NCI-H460 (cell line): ENCODE measurements at places on chromosomes 12 and 14. TPM values are rescaled to one million over a fixed set of nuclear protein-coding genes. Genes with fewer than 3 reads are reported as not detected.
A peak's percentile ranks its signal among the peaks of the same experiment; 100 is the strongest.

GRCh38 chr14:105937253-105938054 lies 411.1 kb downstream of the TMEM121 start:
- no peak for DNase-seq

DNA sequence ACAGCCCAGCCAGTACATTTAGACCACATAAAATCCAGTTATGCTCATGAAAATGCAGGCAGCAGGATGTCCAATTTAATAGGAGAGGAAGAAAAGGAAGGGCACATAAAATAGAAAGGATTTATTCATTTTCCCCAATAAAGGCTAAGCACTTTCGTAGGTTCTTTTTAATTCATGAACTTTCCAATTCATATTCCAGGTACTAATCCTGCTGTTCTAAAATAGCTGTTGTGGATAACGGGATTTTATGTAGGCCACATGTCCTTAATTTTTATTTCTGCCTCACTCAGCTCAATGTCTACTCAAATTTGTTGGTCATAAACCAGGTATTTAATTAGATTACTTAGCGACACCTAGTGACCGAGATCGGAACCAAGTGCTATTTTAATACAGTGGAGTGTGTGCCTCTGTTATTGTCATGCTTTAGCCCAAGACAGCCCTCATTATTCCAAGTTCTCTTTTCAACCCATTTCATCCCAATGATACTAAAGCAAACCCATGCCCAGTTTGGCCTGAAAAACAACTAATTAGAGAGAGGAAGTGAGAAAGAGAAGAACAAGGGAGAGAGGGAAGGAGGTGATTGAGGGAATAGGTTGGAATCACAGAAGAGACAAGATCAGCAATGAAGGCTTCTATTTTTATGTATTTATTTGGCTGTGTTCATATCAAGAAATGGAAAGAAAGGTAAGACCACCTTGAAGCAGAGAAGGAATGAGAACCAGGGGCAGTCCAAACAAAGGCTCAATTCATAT lies 45.9 kb upstream of the IFNG-AS1 start:
- peak; percentile 66 for DNase-seq

GRCh38 chr12:93634416-93634815 lies 42.8 kb upstream of the CRADD start:
- no peak for DNase-seq

GRCh38 chr12:76532520-76532919 lies 27.1 kb downstream of the OSBPL8 start:
- no peak for DNase-seq

GRCh38 chr14:104036212-104036611 lies 49.3 kb upstream of the ASPG start:
- DNase-seq: no peak

The TMEM117 gene
- total RNA-seq: 3.6 and 3.7 TPM in 2 replicates

- no peak for DNase-seq
Observed at GRCh38 chr14:70280931-70281330, 78.6 kb downstream of the COX16 start.

DNA sequence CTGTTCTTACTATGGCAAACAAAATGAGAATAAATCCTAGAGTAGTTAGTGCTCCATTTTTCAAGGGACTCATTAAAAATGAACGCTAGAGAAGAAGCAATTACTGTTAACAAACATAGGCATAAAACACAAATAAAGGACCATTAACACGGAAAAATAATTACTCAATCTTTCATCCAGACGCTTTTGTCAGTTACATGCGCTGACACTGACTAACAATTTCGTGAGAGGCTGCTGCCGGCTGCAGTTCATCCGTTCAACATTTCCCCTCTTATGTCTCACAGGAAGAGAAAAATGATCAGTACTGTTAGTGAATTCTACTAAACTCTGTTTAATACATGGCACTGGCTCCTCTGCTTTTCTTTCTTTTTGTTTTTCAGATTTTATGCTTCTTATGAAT lies 472.7 kb upstream of the FLRT2 start:
- no peak for DNase-seq

The PLEKHG7 gene
- total RNA-seq: not detected in 2 replicates

DNA sequence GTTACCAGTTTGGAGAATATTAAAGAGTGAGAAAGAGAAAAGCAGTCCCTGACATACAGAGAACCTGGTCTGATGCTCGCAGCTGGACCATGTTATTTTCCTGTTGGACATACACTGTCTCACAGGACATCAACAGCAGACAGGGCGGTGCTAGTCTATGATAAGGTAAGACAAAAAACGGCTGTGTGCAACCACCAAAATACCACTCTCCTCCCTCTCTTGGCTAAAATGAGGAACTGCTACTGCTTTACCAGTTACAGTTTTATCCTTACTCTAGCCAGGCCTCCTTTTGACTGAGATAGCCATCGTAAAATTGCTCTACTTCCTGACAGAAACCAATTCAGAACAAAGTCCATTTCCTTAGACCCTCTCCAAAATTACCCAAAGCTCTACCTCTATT lies 47.0 kb upstream of the ERGIC2 start:
- no peak for DNase-seq

DNA sequence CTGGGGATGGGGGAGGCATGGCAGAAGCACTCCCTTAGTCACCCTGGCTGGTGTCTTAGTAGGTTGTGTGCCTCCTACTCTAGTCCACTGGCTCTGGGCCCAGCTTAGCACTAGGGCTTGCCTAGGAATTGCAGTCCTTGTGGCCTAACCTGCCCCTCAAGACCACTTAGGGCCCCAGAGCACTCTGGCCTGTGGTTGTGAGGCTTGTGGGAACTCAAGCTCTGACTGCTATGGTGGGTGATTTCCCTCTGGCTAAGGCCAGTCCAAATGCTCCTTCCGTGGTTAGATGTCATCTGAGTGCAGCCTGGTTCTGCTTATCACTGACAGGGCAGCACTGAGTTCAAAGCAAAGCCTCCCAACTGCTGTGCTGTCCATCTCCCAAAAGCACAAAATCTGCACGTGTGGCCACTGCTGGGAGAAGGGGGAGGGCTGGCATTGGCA lies 20.2 kb downstream of the FGD4 start:
- DNase-seq: no peak

DNA sequence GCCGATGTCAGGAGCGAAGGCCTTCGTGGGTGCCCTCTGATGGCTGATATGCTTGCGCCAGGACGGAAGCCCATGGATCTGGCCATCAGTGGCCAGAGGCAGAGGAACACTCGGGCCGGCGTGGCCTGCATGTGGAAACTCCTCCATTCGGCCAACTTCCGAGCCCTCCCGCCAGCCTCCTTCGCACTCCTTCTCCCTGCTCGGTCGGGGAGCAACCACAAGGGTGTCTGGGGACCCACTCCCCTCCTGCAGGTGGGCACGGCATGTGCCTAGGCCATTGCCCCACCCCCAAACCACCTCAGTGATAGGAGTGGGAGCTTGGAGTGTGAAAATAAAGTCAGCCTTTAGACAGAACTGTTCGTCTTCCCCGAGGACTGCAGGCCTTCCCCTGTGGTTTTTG lies 231.3 kb downstream of the BCL11B start:
- no peak for DNase-seq

- DNase-seq: no peak
Observed at GRCh38 chr12:124386059-124386458, 91.2 kb downstream of the RFLNA start.

- no peak for DNase-seq
Observed at GRCh38 chr14:43369710-43370564, 1137.1 kb downstream of the FSCB start.

The GPR84 gene
- not detected in 2 replicates for total RNA-seq

GRCh38 chr12:120943482-120943881 lies 34.9 kb upstream of the HNF1A start:
- no peak for DNase-seq

DNA sequence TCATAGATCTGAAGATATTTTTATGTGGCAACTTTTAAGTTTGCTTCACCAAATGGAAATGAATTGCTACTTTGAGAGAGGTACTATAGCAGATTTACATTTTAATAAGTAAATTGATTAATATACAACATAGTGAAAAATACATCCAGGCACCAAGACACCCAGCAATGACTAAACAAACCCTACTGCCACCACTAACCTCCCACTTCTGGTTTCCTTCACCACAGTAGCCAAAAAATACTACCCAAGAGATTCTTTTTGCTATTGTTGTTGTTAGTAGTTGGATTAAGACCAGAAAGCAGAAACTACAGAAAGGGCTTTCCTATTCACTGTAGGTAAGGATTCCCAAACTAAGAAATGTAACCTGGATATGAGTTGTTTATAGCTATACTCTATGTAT lies 54.1 kb downstream of the COCH start:
- DNase-seq: no peak

DNA sequence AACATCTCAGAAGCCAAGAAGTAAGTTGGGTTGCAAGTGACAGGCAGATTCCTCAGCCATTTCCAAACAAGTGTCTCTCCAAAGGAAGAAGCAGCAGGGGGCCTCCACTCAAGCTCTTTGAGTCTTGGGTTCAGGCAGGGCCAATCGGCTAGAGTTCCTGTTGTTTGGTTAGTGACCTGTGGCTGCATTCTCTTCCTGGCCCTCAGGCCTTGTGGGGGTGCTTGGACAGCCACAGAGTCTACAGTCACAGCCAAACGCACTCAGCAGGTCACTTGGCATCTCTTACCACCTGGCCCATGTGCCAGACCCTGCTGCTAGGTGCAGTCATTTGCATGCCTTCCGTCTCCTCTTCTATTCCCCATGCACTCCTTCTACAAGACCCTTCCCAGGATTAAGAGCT lies 353.9 kb downstream of the GRIN2B start:
- no peak for DNase-seq

DNA sequence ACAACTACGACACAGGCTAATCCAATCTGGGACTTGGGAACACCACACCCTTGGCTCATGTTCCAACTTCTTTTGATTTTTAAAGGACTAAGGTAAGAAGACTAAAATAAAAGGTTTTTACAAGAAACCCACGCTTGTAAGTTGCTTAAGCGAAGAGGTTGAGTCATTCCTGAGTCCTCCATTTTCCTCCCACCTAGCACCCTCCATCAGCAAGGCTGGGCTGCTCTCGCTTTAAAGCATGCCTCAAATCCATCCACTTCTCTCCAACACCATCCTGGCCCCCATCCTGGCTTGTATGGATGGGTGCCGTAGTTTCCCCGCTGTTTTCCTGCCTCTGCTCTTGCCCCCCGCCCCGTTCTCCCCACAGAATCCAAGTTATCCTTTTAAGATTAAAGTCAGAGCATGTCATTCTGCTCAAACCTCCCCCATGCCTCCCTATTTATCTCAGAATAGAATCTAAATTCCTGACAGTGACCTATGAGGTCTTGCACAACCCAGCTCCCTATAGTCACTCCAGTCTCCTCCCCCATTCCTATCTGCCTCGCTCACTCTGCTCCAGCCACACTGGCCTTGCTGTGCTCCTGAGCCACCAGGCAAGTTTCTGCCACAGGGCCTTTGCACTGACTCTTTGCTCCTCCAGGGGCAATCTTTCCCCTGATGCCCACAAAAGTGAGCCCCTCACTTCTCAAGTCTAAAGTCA lies 34.5 kb downstream of the SCARB1 start:
- peak; percentile 75 for DNase-seq

GRCh38 chr14:68148276-68148675 lies 328.7 kb downstream of the RAD51B start:
- no peak for DNase-seq

DNA sequence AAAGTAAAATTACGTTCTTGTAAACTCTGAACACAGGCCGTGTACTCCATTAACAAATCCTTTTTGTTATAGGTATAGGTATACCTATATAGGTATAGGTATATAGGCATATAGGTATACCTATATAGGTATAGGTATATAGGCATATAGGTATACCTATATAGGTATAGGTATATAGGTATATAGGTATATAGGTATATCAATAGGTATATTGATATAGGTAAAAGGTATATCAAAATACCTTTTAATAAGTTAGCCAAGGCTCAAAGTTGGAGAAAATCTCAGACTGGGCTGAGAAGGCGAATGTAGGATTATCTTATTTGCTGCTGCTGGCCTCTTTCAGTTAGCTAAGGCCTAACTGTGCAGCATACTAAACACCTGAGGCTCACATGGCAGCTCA lies 3.4 kb downstream of the SCFD1 start:
- no peak for DNase-seq

DNA sequence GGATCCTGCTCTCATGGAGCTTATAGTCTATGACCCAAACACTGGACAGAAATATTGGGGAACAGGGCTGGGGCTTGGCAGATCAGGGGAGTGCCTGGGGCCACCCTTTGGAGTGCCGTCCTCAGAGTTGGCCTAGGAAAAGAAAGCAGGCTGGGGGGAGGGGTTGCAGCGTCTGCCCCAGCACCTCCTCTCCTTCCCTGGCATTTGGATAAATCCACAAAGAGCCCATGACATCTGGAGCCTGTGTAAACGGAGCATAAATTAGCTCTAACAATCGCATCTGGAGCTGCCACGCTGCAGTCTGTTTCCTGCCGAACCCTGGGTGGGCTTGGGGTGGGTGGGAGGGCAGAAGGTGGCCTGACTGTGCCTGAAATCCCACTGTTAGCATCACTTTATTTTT lies 63.8 kb downstream of the MVK start:
- no peak for DNase-seq

DNA sequence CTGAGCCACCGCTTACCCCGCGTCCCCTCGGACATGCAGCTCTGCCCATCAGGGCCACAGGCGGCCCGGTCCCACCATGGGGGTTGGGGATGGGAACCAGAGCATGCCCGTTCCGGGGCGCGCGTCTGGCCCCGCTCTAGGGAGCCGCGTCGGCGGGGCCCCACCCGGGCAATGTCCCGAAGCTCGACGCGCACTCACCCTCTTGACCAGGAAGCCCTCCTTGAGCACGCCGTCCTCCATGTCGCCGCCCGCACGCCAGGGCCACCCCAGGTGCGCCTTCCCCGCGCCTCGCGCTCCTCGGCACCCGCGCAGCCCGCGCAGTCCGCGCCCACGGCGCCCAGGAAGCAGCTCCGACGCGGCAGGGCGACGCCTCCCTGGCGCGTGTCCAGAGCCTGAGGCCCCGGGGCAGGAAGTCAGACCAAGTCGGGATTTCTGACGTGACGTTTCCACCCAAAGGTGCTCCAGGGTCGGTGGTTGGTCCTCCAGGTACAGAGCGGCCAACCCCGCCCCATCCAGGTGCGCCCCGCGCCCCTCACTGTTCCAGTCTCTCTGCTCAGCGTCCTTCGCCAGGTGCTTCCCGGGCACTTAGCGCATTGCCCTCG lies at the start of gene PLEK2:
Gene PLEK2, minus strand, starts transcription at position 346 of the 602 bp plus-strand sequence. Its CDS starts 106 bp downstream, at position 240.
- DNase-seq: peak; percentile 33

DNA sequence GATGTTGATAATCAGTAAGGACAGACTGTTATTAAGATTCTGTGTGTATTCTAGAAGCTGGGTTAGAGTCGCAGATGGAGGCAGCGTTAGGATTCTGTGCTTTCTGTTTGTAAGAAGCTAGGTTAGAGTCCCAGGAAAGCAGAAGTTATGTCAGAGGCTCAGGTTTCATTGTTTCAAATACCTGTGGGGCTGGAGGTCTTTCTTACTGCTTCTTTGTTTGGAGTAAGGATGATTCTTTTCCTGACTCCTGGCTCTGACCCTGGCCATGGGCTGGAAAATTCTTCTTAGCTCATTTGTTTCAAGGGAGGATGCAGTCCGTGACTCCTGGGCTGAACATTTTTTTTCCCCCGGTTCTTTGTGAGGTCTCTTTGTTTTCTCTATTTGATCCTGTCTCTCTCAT lies 5.2 kb downstream of the MUCL1 start:
- no peak for DNase-seq

- DNase-seq: no peak
Observed at GRCh38 chr12:30732954-30733637, 21.7 kb downstream of the CAPRIN2 start.

The CCER1 gene
- not detected in 2 replicates for total RNA-seq

The RPS6KA5 gene
- total RNA-seq: 4.6 TPM in 2 replicates

The RBP5 gene
- total RNA-seq: not detected in 2 replicates

- DNase-seq: no peak
Observed at GRCh38 chr14:70585231-70585630, 15.2 kb downstream of the MED6 start.

The OR4E2 gene
- not detected in 2 replicates for total RNA-seq

GRCh38 chr12:1488908-1489381 lies 105.4 kb downstream of the FBXL14 start:
- DNase-seq: no peak

GRCh38 chr12:78018939-78019338 lies 188.2 kb downstream of the NAV3 start:
- no peak for DNase-seq
